ENCODE measurements at places on chromosomes 1 and 21.

GRCh38 chr1:23150742-23151141 lies 17.9 kb downstream of the LUZP1 start:
- no peak for DNase-seq

GRCh38 chr1:100585786-100586185 lies 47.8 kb downstream of the GPR88 start:
- no peak for DNase-seq

DNA sequence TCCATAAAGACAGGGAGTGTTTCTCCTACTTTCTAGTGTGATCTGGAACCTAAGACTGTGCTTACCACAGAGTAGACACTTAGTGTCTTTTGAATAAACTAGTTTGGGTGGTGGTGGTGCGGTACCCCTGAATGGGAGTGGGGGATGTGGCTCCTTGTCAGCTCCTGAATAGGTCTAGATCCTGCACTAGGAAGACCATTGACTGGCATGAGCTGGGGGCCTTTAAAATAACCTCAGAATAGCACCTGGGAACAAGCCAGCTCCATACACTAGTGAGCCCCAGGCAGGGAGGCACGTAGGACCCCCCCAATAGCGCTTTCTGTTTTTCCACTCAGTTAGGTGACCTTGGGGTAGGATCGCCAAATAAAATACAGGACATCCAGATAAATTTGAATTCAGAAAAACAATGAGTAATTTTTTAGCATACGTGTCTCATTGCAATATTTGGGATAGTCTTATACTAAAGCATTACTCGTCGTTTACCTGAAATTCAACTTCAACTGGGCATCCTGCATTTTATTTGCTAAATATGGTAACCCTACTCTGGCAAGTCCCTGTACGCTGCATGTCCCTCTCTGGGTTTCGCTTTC lies 45.6 kb downstream of the AZIN2 start:
- DNase-seq = no peak

GRCh38 chr21:46196733-46197132 lies 12.5 kb upstream of the SPATC1L start:
- DNase-seq = no peak

- no peak for DNase-seq
Measured at GRCh38 chr1:222021129-222021528, 279.2 kb upstream of the DUSP10 start.

DNA sequence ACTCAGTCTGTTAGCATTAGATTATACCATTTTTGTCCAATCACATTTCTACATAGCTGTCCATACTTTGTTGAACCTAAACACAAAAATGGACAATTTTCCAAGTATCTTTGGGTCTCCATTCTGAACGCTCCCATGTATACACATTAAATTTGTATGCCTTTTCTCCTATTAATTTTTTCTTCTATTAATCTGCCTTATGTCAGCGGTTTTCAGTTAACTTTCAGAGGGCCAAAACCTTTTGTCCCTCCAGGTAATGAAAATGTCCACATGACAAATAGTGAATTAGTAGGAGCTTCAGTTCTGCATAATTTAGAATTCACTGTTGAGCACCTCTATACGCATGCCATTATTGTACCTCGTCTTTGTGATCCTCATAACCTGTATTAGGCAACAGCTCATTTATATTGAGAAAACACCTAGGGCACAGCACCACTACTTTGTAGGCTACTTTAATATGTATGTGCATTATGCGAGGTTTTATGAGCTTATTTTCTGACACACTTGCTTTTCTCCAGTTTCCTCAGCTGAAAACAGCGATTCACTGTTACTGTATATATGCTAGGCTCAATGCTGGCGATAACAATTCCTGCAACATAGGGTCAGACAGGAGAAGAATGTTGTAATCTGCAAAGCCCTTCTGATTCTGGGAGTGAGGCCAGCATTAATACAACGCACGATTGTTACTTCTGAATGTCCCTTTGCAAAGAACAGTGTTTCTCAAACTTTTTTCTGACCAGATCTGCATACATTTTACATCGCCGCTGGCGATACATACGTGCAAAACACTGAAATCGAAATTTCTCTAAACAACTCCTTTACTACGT lies 1.1 kb upstream of the ABCD3 start:
- DNase-seq = no peak

- no peak for DNase-seq
Measured at GRCh38 chr1:111140680-111140967, 601 bp downstream of the CEPT1 start.

DNA sequence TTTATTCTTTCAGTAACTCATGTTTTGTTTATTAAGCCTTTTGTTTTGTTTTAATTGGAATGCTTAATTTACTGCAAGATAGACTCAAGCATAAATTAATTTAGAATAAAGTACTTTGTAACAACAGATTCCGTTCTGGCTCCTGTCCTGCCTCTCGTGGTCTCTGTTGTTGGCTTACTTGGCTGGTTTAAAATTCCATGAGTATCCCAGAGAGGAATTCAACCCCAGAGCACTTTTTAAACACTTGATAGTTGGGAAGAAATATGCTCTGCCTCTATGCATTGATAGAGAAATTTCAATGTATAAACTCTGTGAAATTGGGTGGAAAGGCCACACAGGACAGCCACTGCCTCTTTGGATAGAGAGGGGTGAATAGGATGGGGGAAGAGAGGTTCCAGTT lies 89.7 kb downstream of the ATP5PO start:
- DNase-seq = no peak

DNA sequence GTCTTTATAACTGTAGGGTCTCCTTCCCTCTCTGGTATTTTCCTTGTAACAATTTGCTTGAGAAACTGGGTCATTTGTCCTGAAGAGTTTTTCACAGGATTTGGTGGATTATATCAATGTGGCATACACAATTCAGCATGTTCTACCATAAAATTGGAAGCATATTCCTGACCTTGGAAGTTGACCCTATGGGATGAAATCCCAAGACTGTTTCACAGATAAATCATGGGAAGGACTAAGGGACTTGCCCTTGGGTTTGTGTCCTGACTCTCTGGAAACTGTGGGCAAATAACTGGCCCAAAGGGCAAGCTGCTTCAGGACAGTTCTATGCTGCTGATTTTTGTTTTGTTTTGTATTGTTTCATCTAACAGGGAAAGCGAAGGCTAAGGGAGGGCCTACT lies 255.6 kb downstream of the TM2D1 start:
- no peak for DNase-seq

DNA sequence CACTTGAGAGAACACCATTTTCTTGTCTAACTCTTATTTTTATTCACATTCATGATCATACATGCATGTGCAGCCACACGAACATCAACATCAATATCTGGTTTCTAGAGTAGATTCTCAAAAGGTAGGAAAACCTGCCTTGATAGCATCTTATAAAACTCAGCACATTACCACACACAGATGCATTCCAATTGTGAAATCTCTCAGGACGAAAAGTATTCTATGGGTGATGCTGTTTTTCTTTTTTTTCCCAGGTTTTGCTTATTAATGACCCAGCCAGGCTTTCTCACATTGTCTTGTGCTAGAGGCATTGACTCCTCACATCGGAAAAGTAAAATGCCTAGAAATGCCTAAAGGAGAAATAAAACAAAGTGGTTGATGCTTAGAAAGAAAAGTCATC lies 562.8 kb downstream of the KIF26B start:
- no peak for DNase-seq

- no peak for DNase-seq
Measured at GRCh38 chr1:50996083-50996482, 26.0 kb downstream of the CDKN2C start.

- no peak for DNase-seq
Measured at GRCh38 chr1:240094041-240094722, 2.5 kb downstream of the FMN2 start.

DNA sequence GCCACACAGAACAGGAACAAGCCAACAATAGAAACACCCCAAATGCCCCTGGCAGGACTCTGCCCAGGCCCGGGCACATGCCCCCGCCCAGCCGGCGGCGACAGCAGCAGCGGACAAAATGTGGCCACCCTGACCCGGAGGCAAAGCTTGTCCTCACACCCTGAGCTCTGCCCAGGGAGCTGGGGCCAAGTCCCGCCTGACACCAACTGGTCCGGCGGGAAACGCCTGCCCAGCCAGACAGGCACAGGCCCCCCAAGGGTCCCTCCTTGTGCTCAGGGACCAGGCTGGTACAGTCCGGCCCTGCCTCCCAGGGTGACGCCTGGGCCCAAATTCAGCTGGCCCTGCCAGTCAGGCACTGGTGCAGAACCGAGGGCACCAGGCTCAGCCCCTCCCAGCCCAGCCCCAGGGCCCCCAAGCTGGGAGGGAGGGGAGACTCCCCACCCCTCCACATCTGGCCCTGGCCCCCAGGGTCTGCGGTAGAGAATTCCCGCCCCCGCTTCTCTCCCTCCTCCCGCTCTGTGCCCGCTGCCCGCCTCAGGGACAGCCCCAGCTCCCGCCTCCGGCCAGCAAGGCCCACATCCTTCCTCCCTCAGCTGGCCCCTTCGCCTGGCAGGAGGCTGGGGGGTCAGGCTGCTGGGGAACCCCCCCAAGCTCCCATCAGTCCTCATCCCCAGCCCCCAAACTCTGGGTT lies 2.0 kb downstream of the AHDC1 start:
- DNase-seq = peak; percentile 48

DNA sequence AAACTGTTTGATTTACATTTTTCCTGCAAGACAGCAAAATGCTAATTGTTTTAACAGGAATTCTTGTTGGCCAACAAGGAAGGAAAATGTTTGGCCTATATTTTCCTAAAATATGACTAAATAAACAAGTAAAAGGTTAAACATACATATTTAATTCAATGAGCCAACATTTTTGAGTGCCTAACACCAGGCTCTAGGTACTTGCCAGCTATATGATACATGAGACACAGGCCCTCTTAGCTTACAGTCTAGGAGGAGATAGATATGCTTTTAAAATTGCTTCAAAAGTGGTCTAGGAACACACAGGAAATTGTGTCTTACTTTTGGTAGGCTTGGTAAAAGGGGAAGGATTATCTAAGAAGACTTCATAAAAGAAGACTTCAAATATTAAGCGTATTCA lies 50.9 kb downstream of the PIGK start:
- DNase-seq = no peak

- DNase-seq = no peak
Measured at GRCh38 chr1:239764546-239764945, 327.1 kb upstream of the FMN2 start.

GRCh38 chr1:113433184-113433583 lies 42.9 kb downstream of the MAGI3 start:
- no peak for DNase-seq

DNA sequence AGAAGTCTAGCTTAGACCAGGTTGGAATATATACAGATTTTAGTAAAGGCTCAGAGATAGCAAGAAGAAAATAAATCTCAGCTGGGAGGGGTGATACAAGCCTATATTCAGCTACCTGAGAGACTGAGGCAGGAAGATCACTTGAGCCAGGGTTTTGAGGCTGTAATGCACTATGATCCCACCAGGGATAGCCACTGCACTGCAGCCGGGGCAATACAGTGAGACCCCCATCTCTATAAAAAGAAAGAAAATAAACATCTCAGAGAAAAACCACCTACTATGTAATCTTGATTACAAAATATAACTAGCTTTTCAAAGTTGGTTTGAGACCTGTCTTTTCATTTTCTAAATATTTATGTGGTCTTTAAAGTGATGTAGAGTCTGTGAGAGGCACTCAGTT lies 47.7 kb downstream of the IL23R start:
- DNase-seq = no peak

DNA sequence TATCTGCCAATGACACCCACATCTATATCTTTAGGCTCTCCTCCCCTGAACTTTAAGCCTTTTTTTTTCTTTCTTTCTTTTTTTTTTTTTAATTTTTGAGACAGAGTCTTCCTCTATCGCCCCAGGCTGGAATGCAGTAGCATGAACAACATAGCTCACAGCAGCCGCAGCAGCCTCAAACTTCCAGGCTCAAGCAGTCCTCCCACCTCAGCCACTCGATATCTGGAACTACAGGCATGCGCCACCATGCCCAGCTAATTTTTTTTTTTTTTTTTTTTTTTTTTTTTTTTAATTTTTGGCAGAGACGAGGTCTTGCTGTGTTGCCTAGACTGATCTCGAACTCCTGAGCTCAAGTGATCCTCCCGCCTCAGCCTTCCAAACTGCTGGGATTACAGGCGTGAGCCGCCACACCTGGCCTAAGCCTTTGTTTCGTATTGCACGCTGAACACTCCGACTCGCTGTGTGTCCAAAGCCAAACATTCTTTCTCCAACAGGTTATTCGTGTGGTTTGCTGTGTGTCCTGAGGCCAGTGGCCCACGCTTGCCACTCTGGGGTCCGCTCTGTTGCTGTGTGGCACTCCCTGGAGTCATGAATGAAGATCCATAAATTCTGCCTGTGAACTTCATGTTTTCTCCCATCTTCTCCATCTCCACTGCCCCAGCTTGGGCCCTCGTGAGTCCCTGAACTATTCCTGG lies 119.4 kb downstream of the CAMTA1 start:
- DNase-seq = no peak

DNA sequence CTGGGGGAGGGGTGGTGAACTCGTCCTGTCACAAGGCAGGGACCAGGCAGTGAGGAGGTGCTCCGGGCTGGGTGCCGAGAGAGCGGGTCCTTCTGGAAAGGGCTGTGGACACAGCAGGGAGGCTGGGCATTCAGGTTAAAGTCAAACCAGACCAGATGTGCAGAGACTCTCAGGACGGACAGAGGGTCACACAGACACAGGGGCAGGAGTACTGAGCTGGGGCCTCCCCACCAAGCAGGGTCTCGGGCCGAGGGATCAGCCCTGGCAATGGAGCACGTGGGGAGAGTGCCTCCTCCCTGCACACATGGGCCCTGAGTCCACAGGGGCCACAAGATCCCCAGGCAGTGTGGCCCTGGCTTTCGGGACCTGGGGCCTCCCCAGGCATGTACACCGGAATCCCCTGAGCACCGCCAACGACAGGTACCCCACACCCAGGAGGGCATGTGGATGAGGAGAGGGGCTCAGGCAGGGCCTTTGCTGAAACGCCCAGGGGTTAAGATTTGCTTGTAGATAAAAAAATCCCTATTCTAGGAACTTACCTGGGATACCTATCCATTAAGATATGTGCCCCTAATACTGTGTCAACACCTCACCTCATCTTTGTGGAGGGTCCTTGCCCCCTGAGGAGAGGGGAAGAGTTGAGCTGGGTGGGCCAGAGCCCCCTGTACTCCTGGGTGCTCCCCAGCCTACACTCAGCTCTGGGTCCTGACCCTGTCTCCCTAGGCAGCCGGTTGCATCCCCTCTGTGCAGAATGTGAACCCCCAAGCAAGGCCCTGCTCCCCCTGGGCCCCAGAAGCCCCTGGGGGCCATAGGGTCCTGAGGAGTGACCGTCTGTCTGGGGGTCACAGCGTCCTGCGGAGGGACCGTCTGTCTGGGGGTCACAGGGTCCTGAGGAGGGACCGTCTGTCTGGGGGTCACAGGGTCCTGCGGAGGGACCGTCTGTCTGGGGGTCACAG lies 46.9 kb upstream of the ADARB1 start:
- DNase-seq = no peak

- DNase-seq = no peak
Measured at GRCh38 chr1:220689666-220690065, 497 bp upstream of the C1orf115 start.

DNA sequence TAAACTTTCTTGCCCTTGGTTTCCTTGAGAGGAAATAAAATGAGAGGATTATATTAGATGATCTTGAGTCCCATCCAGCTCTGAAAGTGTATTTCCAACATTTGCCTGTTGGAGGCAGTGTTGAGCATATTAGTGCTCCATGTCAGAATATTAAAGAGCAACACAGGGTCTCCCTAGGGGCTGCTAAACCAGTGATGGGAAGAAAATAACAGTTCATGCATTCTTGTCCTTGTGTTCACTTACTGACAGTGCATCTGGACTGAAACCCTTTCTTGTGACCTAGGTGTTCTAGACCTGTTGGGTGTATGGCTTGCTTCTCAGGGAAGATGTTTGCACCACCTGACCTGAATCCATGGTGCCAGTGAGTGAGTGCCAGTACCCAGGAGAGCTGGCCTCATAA lies 124.7 kb upstream of the KIAA0040 start:
- DNase-seq = no peak

All from KG1 (cell line).